ENCODE measurements at places on chromosomes 6 and 20.
A peak's percentile ranks its signal among the peaks of the same experiment; 100 is the strongest.

DNA sequence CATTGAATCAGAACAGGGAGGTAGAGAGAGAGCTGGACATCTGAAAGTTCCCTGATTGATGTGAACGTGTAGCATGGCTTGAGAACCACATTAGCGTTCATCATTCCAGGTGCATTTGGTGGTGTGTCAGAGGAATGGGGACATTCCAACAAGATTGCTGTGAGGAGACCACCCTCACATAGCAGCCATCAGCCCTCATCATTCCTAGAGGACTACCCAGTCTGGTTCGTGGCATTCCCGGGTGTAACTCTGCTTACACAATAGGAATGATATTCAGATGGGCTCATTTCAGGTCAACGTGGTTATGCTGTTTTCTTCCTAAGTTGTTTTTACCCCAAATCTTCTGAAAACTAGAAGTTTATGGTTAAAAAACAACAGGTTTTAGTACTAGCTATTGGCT, 62.2 kb upstream of the KLHL31 start:
- DNase-seq = no peak

DNA sequence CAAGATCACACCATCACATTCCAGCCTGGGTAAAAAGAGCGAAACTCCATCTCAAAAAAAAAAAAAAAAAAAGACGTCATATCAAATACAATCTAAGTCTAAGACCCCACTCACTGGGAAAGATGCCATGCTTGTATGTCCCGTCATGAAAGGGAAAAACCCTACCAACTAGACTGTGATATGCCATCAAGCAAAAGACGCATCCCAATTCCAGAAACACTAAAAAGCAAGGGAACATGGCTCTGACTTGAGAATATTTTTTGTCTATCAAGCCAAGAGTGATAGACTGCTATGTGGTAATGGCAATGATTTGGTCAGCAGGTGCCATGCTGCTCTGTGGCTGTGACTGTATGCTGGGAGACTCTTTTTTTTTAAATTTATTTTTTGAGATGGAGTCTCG, 23.0 kb downstream of the LAMA5 start:
- DNase-seq = no peak

DNA sequence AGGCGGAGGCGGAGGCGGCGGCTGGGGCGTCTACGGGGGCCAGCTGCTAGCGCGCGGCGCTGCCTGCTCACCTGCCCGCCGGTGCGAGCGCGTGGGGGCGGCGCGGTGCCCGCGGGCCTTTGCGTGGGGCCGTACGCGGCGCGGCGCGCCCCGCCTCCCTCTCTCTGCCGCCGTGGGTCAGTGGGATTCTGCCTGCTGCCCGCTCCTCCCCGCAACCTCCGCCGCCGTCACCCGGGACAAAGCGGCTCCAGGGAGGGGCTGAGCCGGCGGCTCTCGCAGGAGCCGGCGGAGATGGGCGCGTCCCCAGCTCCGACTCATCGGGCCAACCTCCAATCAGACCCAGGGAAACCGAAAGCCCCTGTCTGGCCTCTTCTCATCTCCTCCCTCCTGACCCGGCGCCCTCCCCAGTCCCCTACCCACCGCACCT, at the start of gene RCAN2:
TSS of gene RCAN2 (minus strand) at position 249 of the 427 bp plus-strand sequence.
- peak; percentile 6 for DNase-seq

- DNase-seq = no peak
These were observed 29.9 kb upstream of the SLC23A2 start for GRCh38 chr20:5031206-5031557.

GRCh38 chr6:110188791-110189190, 8.6 kb downstream of the CDC40 start:
- DNase-seq = no peak

DNA sequence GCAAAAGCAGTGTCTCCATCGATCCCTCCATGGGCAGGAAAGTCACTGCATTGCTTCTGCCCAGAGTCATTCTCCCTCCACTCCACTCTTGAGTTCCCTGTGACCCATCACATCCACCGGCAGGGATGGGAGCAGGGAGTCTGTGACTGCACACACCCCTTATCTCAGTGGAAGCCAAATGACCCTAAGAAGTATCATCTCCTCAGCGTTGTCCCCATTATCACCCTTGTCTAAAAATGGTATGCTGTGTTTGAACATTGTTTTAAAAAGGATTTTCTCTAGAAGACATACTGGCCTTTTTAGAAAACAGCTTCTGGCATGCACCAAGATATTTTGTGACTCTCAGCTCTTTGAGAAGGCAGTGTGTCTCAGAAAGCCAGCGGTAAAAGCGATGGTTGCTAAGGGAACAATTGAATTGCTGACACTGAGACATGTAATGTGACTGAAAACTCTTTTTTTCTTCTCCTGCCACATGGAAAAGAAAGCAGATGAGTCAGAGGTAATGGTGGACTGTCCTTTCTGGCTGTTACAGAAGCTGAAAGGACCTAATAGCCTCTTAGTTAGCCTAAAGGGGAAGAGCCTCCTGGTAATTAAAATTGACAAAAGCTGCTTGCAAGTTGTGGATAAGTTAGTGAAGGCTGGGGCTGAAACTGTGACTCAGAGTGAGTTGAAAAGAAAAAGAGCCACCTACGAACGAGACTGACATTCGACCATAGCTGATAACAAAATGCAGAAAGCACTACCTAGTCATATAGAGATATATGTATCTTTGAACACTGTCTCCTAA, 120.5 kb downstream of the MAP3K7 start:
- peak; percentile 20 for DNase-seq

- DNase-seq = no peak
These were observed 723 bp upstream of the IFT52 start for GRCh38 chr20:43590036-43590391.

- no peak for DNase-seq
These were observed 698.8 kb downstream of the DHX35 start for GRCh38 chr20:39660965-39661364.

GRCh38 chr6:122393351-122393896, 6.0 kb upstream of the HSF2 start:
- no peak for DNase-seq

DNA sequence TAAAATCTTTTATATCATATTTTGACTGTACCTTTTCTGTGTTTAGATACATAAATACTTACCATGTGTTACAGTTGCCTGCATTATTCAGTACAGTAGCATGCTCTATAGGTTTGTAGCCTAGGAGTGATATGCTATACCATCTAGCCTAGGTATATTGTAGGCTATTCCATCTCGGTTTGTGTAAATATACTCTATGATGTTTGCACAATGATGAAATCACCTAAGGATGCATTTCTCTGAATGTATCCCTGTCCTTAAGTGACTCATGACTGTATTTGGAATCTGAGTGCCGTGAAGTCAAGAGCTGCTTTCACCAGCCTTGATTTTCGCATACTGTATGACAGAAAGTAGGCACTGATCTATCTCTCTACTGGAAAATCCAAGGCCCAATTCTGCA, 129.9 kb downstream of the UTRN start:
- DNase-seq = no peak

GRCh38 chr6:83442752-83443151, 11.9 kb upstream of the ME1 start:
- no peak for DNase-seq

DNA sequence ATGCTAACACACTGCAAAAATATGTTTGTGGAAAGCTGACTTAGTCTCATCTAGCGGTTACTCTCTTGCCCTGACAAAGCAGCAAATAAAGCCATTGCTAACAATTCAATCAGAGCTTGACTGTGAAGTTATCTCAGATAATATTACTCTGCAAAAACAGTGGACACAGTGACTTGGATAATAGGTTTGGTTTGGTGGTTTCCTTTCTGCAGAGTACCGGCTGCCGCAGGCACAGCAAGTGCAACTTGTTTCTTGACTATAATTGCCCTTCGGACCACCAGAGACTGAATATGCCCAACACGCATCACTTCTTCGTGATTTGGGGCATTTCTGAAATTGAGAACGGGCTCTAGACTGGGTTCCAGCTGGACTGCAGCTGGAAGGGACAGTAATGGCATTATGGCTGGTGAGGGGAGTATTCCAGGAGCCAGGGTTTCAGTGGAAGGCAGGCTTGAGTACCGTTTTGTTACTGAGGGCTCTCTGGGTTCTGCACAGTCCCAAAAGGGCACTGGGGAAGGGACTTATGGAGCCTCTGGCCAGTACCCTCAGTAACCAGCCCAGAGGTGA, 40.0 kb downstream of the DSTN start:
- DNase-seq = no peak

DNA sequence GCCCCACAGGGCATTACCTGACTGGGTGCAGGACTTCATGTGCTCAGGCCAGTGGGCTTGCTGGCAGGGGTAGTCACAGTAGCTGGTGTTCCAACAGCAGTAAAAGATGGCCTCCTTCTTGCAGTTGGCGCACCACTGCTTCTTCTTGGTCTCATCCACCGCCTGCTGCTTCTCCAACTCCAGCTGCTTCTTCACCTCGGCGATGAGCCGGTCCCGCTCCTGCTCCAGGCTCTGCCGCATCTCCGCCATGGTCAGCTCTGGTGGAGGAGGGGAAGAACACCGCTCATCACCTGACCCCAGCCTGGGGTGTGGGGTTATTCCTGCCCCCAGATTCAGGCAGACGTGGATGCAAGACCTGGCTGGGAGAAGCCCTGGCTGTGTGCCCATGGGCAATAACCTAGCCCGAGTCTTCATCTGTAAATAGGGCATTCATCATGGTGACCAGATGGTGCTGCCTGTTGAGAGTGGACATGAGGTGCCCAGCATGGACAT, 132.2 kb downstream of the ZMYND8 start:
- DNase-seq = no peak

DNA sequence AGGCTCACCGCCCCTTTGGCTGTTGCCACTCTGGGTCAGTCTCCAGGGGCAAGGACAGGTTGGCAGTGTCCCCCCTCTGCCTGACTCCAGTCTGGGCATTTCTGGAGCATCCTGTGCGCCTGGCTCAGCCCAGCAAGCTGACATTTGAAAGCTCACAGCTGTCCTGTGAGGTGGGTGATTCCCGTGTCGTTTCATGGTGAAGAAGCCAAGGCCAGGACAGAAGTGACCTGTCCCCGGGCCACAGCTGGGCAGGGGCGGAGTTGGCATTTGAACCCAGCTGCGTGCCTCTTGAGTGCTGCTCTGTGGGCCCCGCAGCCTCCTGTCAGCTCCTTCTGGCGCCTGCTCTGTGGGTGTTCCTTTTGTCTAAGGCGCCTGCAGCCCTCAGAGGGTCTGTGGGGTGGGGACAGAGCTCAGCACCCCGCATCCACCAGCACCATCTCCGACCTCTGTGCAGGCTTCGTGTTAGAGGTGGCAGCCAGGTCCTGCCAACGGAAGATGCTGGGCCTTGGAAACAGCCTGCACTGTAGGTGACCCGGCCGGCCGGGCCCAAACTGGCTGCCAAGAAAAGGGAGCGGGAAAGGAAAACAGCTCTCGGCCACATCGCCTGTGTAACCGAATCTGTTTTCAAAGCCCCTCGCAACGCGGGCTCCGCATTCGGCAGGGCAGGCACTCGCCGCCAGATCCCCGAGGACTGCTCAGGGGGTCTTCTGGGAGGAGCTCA, 5.8 kb upstream of the GATA5 start:
- no peak for DNase-seq

DNA sequence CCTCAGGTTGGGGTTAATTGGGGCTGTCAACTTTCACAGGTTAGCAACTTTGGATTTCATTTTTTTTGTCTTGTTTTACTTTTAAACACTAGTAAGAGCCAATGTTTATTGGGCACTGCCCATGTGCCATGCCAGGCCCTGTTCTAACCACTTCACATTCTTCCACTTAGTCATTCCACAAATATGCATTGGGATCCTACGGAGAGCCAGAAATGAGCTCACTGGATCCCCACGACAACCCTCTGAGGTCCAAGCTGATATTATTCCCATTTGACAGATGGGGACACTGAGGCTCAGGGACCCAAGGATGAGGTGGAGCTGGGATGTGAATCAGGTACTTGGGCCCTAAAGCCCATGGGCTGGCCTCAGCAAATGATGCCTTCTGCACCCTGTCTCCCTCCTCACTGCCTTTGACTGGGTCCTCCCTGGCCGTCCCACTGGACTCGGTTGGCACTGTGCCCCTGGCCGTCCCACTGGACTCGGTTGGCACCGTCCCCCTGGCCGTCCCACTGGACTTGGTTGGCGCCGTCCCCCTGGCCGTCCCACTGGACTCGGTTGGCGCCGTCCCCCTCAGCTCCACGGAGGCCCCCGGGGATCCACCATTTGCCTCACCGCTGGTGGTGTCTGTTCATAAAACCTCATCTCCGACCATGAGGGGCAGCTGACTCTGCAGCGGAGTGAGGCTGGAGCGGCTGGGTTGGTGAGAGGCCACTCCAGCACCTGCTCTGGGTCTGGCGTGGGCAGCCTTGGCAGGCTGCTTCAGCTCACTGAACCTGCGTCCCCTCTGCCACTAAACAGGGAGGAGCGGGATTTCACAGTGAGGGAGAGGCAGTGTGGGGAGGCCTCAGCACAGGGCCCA, 4.8 kb upstream of the PMEPA1 start:
- no peak for DNase-seq

- DNase-seq = no peak
These were observed 534.2 kb upstream of the GJE1 start for GRCh38 chr6:141598487-141598886.

DNA sequence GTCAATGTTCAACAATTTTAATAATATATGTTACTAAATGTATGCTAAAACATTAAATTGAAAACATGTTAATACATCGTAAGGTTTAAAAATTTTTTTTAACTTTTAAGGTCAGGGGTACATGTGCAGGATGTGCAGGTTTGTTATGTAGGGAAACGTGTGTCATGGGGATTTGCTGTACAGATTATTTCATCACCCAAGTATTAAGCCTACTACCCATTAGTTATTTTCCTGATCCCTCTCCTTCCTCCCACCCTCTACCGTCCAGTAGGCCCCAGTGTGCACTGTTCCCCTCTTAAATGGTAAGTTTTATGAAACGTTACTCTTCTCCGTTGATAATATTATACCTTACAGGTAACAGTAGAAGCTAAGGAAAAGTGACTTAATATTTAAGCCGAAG, 15.8 kb downstream of the PDE7B start:
- no peak for DNase-seq

DNA sequence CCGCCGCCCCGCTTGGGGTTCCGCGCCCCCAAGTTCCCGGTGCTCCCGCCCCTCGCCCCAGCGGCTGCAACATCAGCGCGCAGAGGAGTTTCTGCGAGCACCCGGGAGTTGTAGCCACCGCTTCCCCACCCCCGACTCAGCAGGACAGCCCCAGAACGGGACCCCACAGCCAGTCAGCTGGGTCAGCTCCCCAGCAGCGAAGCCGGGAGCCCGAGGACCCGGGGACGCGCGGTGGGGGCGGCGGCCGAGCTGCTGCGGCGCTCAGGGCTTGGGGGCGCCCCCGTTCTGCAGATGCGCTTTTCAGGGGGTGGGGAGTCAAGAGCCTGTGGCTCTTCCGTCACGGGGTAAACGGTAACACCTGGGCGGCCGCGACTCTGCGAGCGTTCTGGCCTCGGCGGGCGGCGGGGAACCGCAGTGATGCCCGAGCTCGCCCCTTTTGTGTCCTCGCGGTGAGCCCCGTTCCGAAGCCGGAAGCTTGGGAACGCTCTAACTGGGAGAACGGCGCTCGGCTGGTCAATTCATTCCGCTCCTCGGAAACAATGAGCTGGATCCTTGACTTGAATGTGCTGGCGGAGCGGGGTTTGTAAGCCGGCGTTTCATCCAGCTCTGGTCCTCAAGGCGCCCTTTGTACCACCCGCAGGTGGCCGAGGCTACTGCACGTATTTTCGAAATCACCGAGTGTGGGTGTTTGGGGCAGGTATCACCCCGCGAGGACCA, 774 bp downstream of the PLEKHG1 start:
- peak; percentile 35 for DNase-seq
